ENCODE measurements at places on chromosomes 7 and 10.

DNA sequence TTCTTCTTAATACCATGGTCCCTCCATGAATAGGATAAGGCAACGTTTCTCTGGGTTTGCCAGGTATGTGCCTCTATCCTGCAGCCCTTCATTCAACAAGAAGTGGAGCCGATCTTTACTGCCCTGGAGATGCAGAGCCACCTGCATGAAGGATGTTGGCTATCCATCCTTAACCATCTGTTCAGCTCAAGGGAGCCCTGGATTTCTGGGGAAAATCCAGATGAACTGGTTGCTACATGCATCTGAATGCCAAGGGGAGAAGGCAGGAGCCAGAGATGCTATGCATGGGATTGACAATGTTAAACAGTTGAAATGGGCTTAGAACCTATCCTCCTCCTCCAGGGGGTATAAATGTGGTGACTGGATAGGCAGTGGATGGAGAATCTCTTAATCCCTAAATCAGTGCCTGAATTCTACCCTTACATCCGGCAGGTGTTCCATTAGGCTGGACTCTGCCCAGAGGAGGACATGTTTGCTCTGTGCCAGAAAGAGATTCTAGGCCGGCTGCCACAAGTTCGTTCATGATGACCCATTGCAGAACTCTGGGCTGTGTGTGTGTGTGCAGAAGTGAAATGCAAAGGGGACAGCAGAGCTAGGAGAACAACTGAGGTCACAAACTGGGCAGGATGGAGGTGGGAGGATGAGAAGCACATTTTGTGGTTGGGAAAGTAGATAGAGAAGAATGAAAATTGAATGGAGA lies 15.6 kb downstream of the CPED1 start:
- no peak for DNase-seq

- DNase-seq: no peak
Observed at GRCh38 chr10:56181607-56182006, 179.5 kb downstream of the ZWINT start.

DNA sequence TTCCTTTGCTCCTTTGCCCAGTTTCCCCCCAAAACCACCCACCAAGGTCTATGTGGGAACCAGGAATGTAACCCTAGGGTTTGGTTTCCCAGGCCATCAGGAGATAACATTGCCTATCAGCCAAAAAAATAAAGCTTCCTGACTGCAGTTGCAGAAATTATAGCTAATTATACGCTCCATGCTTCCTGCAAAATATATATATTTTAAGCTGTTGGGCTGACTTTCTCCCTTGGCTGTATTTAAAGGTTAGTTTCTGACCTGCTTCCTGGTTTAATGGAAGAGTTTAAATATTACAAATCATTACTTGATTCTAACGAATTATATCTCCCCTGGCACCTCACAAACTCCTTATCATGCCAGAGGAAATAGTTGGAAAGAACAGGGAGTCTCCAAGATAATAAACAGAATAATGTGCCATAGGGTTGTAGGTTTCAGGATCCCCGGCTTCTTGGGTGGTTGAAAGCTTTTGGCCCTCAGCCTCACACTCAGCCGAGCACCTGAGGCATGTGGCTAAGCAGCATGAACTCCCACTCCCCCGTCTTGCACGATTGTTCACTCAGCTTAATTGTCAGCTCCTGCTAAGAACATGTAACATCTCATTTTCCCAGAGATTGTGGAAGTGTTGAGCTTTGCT lies 79.9 kb downstream of the FZD1 start:
- no peak for DNase-seq

DNA sequence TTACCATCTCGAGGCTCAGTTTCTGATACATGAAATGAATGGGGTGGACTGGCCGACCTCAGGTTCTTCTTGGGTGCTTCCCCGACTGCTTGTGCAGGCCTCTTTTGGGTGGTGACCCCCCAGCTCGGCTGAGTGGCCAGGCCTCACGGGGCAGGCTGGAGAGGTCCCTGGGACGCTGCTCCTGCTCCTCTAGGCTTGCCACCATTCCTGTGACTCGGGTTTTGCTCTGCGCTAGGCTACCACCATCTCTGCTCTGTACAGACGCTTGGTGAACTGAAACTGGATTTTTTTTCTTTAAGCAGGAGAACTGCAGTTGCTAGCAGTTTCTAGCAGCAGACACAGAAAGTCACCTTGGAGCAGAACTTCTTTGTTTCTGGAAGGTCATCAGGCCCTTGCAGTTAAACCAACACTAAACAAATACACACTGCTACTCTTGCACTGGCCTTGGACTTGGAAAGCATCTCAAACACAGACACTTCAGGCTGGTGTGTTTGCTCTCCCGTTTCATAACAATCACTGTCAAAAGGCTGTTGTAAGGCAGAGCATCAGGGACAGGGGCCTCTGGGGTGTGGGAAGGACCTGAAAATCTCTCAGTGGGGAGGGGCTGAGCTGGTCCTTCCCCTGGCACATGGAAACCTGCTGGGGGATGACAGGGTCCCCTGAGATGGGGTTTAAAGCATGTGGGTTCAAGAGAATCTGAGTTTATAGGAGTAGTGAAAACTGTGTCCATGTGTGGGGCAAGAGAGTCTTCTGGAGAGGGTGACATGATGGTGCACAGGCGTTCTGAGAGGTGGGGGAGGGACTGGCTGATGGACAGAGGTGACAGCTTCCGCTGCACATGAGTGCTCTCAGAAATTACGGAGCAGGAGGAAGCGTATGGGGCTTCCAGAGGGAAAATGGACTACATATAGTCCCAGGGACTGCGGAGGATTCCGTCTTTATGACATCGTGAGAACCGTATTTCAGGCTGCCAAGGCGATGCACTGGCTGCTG lies 35.0 kb upstream of the GIMAP8 start:
- DNase-seq: no peak

- no peak for DNase-seq
Observed at GRCh38 chr10:28668363-28669226, 8.7 kb upstream of the BAMBI start.
